Foreskin keratinocyte (primary cell): ENCODE measurements at places on chromosomes 5 and 9.

DNA sequence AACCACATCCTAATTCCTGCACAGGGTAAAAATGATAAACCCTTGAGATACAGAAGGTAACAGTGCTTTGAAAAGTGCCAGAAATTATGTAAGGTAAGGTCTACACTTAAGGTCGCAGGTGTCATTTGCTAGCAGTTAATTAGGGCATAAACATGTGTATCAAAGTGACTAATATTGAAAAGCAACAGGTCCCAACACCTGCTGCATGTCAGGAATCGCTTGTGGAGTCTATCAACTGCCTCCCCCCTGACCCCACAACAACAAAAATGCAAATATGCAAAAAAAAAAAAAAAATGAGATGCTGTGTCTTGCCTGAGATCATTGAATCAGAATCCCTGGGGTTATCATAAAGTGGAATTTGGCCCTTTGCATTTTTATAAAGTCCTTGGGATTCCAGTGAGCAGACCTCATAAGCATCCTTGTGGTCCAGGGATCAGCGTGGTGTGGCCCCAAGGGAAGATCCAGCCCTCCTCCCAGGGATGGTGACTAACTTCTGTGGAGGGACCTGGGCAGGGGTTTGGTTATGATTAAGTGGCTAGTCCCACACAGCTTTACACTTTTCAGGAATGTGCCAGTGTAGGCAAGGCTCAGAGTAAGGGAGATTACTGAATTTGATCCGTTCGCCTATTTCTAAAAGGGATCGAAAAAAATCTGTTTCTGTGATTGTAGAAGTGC is 92.5 kb upstream of the TNFSF8 start:
- peak; percentile 53 for DNase-seq

DNA sequence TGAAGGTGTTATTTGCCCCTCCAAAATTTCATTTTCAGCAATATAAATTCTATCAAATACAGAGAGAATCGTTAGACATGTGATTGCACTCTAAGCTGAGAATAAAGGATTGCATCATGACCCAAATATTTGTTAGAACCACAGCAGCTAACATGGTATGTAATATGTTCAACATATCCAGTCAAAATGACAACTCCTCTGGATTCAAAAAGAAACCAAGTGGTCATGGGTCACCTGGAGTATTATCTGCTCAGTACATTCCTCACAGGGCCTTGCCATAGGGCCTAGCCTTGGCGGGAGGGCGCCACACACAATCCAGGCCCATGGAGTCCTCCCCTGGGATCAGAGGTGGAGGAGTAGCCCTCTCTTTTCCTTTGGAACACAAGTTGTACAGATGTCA is 179.2 kb downstream of the HSD17B3 start:
- DNase-seq: peak; percentile 32

- DNase-seq: no peak
Measured at GRCh38 chr5:171010086-171010485, 148.3 kb downstream of the RANBP17 start.

GRCh38 chr9:81529556-81530193 is 159.7 kb downstream of the TLE1 start:
- peak; percentile 59 for DNase-seq

DNA sequence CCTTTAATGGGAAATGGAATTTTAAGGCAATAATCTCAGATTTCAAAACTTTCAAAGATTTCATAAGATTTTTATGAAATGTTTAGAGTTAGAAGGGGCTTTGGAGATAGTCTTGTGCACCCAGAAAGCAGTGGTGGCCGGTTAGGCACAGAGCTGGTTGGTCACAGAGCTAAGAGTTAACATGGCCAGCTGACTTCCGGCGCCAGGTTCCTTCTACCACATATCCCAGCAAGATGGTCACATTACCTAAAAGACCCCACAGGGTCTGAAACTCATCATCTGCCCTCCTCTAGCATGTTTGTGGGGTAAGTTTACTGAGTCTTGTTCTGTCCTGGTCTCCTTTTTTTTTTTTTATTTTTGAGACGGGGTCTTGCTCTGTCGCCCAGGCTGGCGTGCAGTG is 19.3 kb downstream of the QRFP start:
- DNase-seq: no peak
